ENCODE measurements at places on chromosomes 13 and 19.

DNA sequence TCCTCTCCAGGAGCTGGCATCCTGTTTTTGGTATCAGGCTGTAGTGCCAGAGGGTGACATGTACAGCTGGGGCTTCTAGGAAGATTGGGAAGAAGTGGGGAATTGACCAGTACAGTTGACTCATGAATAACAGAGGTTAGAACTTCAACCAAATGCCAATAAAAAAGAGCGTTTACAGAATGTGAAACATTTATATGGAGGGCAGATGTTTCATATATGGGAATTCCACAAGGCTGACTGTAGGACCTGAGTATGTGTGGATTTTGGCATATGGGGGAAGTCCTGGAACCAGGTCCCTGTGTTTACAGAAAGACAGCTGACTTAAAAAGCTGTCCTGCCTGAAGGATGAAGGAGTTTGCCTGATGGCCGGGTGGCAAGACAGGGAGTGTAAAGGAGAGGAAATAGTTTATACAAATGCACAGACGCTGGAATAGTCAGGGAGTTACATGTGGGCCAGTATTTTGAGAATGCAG lies 5.2 kb downstream of the CHAMP1 start:
- no peak for DNase-seq

DNA sequence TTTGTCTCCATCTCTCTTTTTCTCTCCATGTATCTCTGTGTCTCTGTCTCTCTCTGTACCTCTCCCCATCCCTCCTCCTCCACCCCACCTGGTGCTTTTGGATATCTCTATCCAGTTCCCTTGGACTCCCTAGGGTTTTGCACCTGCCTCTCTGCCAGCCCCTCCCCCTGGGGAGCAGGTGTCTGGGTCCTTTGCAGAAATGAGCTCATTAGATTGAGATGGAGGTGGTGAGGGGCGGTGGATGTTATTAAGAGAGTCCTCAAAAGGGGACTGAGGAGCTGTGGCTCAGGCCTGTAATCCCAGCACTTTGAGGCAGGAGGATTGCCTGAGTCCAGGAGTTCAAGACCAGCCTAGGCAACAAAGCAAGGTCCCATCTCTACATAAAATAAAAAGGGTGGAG lies 2.1 kb downstream of the KCNN4 start:
- DNase-seq = no peak

- DNase-seq = peak; percentile 1
Measured at GRCh38 chr19:9498183-9498902, at the start of gene ZNF560. Gene ZNF560, minus strand, starts transcription at chr19:9498616. Its CDS starts 23,303 bp downstream, at chr19:9475313.

DNA sequence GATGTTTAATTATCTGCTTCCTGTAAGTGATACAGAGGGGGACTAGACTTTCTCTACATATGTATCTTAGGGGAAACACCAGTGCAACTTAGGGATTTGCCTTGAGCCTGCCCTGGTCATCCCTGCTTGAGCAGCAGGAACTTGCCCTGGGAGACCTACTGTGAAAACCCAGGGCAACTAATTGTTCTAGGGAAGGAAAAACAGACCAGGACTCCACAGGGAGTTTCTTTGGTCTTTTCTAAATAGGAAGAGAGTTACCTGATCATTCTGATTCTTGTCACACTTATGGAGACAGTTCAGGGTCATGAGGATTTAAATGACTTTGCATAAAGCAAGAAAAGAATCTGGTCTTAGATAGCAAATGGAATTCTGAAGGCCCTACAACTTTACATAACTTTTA lies 89.1 kb downstream of the WASF3 start:
- no peak for DNase-seq

GRCh38 chr19:44777715-44778347 lies at the start of gene CBLC:
Gene CBLC, plus strand, starts transcription at chr19:44777890. Its CDS starts 42 bp downstream, at chr19:44777932.
- no peak for DNase-seq

DNA sequence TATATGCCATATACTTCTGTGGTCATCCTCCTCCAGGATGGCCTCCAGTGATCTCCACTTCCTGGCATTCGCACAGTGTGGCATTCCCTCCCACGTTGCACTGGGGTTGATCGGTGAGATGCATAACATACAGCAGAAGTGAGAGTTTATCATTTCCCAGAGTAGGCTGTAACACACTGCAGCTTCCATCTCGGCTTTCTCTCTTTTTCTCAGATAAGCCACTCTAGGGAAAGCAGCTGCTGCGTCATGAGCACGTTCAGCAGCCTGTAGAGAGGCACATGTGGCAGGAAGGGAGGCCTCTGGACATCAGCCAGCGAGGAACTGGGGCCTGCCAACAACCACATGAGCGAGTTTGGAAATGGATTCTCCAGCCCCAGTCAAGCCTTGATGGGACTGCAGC lies 807.1 kb downstream of the DIAPH3 start:
- no peak for DNase-seq

DNA sequence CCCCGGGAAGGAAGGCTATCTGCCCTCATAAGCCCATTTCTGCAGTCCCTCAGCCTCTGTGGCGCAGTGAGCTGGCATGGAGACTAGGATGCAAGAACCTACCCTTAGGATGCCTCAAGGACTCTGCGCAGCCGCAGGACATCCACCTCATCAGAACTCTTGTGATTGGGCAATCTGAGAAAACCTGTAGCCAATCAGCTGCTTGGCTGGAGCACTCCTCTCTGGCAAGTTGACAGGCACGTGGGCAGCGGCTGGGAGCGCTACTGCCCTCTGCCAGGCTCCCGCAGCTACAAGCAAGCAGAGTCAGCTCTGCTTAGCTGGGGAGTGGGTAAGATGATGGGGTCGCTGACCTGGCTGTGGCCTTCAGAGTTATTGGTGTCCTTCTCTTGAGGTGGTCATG lies 1.5 kb upstream of the ECSIT start:
- peak; percentile 48 for DNase-seq

- DNase-seq = no peak
Measured at GRCh38 chr19:3336351-3336679, 30.1 kb upstream of the NFIC start.

GRCh38 chr19:400976-401865 lies 7.7 kb downstream of the C2CD4C start:
- DNase-seq = no peak

- DNase-seq = no peak
Measured at GRCh38 chr13:33865945-33866344, 48.0 kb downstream of the RFC3 start.

- no peak for DNase-seq
Measured at GRCh38 chr13:91329733-91330132, 17.8 kb upstream of the MIR17HG start.

GRCh38 chr19:459724-460511 lies 915 bp downstream of the SHC2 start:
- peak; percentile 10 for DNase-seq

DNA sequence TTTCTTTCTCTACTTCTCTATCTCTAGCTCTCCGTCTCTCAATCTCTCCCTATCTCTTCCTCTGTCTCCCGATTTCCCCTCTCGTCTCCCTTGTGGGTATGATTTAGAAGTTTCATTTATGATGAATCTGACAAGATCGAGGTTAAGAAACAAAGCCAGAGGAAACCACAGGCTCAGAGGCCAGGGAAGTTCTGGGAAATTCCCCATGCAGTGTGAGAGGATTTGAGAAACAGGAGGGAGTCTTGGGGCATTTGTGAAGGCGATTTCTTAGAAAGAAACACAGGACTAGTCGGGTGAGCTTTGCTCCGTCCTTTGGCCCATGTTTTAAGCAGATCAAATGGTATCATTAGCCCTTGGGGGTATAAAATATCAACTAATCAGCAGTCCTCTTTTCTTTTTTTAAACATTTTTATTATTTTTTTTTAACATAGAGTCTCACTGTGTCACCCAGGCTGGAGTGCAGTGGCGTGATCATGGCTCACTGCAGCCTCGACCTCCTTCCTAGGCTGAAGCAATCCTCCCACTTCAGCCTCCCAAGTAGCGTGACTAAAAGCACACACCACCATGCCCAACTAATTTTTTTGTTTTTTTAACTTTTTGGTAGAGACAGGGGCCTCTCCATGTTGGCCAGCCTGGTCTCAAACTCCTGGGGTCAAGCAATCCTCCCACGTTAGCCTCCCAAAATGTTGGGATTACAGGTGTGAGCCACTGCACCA lies 25.8 kb downstream of the TNFSF9 start:
- DNase-seq = no peak

DNA sequence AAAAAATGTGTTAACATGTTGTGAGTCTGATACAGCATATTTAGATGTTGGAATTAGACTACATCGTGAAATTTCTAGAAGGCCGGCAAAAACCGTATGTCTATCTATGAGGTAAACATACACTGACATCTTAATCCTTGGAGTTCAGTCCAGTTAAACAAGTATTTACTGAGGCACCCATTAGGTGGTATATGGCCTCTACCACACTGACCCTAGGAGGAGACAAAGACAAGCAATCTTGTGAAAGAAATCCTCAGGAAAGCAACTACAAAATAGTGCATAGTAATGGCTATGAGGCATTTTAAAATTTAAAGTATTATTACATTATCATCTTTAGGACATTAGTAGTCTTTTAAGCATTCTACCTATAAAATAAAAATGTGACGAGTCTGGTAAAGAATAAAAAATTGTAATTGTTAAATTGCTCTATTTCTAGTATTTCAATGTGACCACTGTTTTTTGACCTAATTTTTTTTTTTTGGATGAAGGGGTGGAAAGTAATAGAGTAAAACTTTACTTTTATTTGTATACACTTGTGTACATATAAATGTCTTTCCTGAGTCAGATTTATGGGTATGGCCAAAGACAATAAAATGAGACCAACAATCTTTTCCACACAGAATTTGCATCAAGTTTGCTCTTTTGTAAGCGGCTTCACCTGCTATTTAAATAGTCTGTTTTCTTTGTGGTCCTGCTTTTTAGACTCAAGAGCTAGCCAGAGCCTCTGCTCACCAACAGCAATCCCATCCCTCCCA lies 50.5 kb downstream of the KATNAL1 start:
- DNase-seq = no peak

GRCh38 chr13:73937441-73937840 lies 196.8 kb downstream of the KLF12 start:
- no peak for DNase-seq

DNA sequence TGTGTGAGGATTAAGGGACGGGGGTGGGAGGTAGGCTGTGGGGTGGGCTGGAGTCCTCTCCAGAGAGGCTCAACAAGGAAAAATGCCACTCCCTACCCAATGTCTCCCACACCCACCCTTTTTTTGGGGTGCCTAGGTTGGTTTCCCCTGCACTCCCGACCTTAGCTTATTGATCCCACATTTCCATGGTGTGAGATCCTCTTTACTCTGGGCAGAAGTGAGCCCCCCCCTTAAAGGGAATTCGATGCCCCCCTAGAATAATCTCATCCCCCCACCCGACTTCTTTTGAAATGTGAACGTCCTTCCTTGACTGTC lies 5.5 kb downstream of the FOSB start:
- DNase-seq = no peak

GRCh38 chr19:47848823-47849473 lies 10.1 kb upstream of the TPRX2 start:
- DNase-seq = peak; percentile 27

DNA sequence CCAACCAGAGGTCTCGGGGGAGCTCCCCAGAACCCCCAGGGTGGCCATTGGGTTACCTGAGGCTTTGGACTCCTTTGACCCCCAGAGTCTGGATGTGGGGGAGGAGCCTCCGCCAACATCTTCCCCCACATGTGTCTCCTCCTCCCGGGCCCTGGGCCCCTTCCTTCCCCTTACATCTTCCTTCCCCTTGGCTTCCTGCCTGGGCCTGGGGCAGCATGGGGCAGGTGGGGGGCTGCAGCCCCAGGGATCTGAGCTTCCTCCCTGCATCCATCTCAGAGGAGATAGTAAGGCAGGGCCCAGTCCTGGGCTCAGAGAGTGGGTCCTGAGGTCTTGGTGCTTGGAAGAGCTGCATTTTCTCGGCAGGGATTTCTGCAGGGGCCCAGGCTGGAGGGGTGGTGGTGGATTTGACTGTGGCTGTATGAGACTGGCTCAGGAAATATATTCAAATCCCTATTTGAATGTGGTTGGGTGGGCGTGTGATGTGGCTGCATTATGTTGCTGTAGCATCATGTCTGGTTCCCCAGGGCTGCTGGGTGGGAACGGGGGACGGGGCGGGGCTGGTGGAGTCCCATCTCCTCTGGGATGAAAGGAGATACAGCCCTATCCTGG lies 919 bp downstream of the VAV1 start:
- DNase-seq = peak; percentile 64

- DNase-seq = no peak
Measured at GRCh38 chr13:66996503-66996902, 233.6 kb downstream of the PCDH9 start.

GRCh38 chr19:38395381-38396114 lies 7.1 kb downstream of the SPRED3 start:
- DNase-seq = peak; percentile 53

GRCh38 chr19:32570081-32570785 lies 10.8 kb upstream of the PDCD5 start:
- peak; percentile 24 for DNase-seq

DNA sequence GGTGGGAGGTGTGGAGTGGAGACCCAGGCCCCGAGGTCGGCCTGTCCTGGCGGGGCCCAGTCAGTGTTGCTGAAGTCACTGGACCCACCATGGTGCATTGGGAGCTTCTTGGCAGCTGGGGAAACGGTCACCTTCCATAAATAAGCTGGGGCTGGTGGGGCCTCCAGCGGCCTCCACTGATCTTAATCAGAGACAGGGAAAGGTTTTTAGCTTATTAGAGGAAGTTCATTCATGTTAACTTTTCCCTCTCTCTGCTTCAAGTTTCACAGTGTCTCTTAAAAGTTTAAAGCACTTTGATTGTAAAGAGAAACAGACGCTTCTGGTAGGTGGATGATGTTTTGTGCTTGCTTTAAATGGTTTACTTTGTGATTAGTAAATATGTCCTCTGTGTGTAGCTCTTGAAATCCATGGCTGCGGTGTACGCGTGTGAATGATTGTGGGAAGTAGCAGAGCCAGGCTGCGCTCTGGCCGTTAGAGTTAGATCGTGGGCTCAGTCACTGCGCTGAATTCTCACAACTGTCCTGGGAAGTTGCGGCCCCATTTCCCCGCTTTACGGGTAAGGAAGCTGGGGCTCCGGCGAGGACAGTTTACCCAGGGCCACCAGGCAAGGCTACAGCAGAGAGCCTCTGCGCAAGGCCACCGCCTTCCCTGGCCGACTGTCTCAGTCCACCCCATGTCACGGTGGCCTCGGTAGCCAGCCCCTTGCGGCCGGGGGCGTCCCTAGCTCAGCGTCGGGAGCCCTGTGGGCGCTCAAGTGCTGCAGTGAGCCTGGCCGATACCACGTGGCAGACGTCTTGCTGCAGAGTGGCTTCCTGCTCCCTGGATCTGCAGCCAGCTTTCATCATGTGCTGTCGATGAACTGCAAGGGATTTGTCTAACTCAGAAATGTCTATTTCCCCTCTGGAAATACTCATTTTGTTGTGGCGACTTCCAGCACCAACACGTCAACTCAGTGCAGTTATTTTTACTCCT lies 16.5 kb upstream of the NDUFS7 start:
- DNase-seq = no peak

GRCh38 chr19:51001515-51001914 lies at the start of gene KLK8:
Gene KLK8, minus strand, starts transcription at chr19:51001604. Its CDS starts 437 bp downstream, at chr19:51001167.
- no peak for DNase-seq

DNA sequence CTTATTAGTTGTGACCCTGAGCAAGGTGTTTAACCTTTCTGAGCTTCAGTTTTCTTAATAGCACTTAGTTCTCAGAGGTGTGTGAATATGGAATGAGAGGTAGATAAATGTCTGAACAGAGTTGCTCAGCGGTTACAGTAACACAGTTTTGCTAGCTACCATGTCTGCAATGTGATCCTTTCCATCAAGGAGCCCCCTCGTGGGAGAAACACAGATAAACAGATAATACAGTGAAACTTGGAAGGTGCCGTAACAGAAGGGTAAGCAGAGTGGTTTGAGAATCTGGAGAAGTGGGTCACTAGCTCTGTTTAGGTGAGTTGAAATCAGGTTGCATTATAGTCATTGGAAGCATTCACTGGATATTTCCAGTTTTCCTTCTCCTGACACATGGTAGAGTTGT lies 38.9 kb downstream of the IRS2 start:
- DNase-seq = no peak

GRCh38 chr19:19171821-19172532 lies 1.9 kb upstream of the MEF2B start:
- no peak for DNase-seq
